ENCODE measurements at places on chromosomes 2 and 18. TPM values are rescaled to one million over a fixed set of nuclear protein-coding genes. Genes with fewer than 3 reads are reported as not detected.

- H3K4me3 ChIP-seq, result no peak overlapping the region
- H3K27ac ChIP-seq, result no peak overlapping the region
- H3K36me3 ChIP-seq, result no peaks in the 10 kb centered on the region
- H3K4me1 ChIP-seq, result no peaks in the 10 kb centered on the region
- H3K27me3 ChIP-seq, result no peaks in the 10 kb centered on the region
Measured at GRCh38 chr2:171169839-171170238, 9.1 kb upstream of the TLK1 start.

Gene MYO3B
- total RNA-seq, result 0.22 TPM

Gene FRZB
- total RNA-seq, result 2.2 TPM

Gene ALK
- total RNA-seq, result 9.6 TPM

GRCh38 chr2:230893841-230894781 lies 29.4 kb downstream of the ITM2C start:
- H3K27me3 ChIP-seq, result peaks cover 5% of the 10 kb centered on the region
- DNase-seq, result no peak
- peaks cover 7% of the 10 kb centered on the region for H3K4me1 ChIP-seq
- H3K36me3 ChIP-seq, result no peaks in the 10 kb centered on the region
- H3K27ac ChIP-seq, result no peak overlapping the region

Gene ONECUT2
- total RNA-seq, result 230 TPM

DNA sequence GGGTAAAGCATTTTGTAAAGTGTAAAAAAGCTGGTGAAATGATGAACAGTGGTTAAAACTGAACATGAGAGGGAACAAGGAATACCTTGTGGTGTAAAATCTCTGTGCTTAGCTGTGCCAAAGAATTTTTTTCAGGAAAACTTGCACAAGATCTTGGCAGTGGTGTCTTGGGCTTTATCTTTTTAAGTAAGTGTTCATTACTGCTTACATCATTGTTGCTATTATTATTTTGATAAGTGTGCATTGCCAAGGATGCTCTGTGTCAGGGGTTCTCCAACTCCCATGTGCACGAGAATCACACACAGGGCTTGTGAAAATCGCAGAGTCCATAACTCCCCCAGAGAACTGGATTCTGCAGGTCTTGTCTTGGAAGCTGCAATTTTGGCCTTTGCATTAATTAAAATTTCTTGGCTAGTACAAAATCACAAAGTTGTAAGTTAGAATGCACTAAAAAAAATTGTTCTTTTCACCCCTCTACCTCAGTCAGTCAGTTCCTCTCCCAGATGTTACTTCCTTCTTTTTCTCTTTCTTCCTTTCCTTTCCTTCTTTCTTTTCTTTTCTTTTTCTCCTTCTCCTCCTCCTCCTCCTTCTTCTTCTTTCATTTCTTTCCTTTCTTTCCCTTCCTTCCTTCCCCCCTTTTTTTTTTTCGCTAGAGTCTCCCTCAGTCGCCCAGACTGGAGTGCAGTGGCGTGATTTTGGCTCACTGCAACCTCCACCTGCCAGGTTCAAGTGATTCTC lies 37.8 kb downstream of the GATA6 start:
- no peaks in the 10 kb centered on the region for H3K36me3 ChIP-seq
- no peak for DNase-seq
- H3K27ac ChIP-seq, result no peak overlapping the region
- no peaks in the 10 kb centered on the region for H3K27me3 ChIP-seq
- no peak overlapping the region for H3K4me3 ChIP-seq
- no peaks in the 10 kb centered on the region for H3K4me1 ChIP-seq

GRCh38 chr18:59733421-59733820 lies 36.2 kb upstream of the CCBE1 start:
- no peak for DNase-seq
- H3K27me3 ChIP-seq, result no peaks in the 10 kb centered on the region
- H3K27ac ChIP-seq, result no peak overlapping the region
- no peak overlapping the region for H3K4me3 ChIP-seq

DNA sequence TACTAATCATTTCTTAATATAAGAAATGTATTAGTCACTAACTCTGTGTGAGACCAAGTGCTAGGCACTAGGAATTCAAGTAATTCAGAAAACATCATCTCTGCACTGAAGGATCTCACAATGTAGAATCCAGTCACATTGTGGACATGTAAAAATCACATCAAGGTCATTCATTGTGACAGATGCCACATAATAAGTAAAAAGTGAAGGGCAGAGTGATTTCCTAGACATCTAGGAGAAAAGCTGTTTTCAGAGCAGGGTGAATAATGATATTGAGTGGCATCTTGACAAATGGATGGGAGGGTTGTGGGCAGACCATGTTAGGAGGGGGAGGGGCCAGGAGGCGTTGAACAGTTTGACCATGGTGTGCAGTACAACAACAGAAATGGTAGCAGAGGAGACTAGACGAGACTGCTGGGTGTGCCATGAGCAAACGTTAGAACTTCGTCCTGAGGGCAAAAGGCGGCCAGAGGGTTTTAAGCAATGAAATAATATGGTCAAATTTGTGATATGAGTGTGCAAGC lies 93.8 kb downstream of the DTNA start:
- DNase-seq, result no peak
- no peak overlapping the region for H3K4me3 ChIP-seq
- no peaks in the 10 kb centered on the region for H3K36me3 ChIP-seq
- H3K27me3 ChIP-seq, result no peaks in the 10 kb centered on the region
- H3K27ac ChIP-seq, result no peak overlapping the region

Measured in glutamatergic neuron (in vitro differentiated cells).